ENCODE measurements at places on chromosomes 4 and X.

DNA sequence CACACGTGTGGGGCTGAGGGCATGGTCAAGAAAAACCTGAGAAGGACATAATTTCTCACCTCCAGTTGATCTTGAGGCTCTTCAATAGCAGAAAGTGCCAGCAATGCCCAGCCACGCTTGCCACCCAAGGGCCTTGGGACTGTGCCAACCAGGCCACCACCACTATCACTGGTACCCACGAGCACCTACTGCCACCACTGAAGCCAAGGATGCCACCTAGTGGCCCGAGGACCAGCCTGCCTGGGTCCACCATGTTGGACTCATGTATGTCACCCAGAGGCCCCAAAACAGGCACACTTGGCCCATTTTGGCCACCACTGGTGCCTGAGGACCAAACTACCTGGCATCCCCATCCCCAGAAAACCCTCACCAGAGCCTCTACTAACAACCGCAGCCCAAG lies 191.8 kb downstream of the ADAM29 start:
- peak; percentile 65 for DNase-seq

- peak; percentile 81 for DNase-seq
These were observed 4.8 kb downstream of the PDGFRA start for GRCh38 chr4:54233697-54234496.

- no peak for DNase-seq
These were observed 16.9 kb downstream of the WDR1 start for GRCh38 chr4:10099499-10100325.

- DNase-seq = no peak
These were observed 31.1 kb downstream of the METTL14 start for GRCh38 chr4:118716304-118716703.

DNA sequence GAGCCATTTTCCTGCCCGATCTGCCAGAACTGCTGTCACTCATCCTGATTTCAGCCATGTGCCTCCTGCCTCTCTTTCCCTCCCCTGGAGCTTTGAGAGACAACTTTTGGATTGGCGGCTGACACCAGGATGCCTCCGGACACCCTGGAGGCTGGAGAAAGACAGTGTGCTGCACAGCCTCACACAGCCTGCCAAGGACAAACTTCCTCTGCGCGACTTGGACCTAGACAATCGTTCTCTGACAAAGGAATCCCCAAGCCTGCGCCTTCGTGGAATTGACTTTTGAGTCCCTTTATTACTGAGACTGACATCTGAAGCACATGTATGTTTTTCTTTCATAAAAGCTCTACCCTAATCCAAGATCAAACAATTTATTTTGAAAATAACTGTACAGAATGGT lies 10.8 kb upstream of the LDB2 start:
- no peak for DNase-seq

- DNase-seq = no peak
These were observed 140.1 kb downstream of the ANK2 start for GRCh38 chr4:113189546-113189945.

DNA sequence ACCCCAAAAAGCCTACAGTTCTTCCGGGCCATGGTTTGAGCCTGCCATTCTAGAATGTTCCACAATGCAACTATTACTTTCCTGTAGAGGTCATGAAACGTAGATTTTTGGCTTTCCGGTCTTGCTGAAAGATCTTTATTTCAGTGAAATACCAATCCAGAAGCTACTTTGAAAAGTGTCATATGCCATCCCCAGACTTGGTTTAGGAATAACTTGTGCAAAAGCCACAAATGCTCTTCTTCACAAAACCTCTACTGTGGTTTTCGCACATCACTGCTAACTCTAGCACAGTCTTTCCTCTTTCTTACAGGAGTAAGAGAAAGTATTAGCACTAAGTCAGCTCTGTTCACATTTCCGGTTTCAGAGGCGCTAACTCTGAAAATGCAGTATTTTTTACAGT lies 12.7 kb upstream of the CD40LG start:
- peak; percentile 63 for DNase-seq

GRCh38 chrX:13750204-13750603 lies 15.7 kb downstream of the OFD1 start:
- DNase-seq = peak; percentile 59

DNA sequence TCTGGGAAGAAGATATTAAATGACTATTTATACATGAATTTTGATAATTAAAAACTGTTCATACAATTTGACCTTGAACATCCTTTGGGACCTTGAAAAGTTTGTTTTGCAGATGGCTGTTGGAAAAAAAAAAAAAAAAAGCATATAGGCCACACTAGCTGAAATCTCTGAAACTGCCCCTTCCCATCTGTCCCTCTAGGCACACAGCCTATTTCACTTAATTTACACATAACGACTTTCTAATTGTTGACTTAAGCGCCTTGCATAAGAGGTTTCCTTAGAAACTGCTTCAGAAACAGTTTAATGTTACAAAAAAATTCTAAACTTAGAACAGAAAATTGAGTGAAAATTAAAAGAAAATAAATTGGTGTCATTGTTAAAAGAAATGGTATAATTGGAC lies 131.0 kb downstream of the COX18 start:
- DNase-seq = no peak

DNA sequence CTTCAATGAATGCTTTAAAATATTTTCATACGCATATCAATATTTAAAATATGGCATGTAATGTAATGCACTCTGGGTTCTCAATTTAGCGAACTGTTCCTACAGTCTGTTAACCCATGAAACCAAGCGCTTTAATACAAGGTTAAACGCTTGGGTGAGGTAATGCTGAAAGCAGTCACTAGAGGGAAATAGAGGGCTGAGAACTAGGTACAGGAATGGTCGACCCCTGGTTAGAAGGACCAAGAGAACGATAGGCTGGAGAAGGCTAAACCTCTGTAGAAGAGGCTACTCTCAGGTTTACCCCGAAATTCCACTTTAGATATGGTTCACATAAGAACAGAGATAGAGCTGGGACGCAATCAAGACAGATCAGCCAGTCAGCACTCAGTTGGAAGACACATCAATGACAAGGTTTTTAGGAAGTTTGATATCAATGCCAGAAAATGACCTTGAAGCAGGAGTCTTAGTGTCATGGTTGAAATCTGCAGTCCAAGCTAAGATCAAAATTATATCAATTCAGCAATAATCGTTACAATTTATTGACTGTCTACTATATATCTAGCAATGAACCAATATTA lies 26.9 kb downstream of the ARSJ start:
- peak; percentile 64 for DNase-seq

DNA sequence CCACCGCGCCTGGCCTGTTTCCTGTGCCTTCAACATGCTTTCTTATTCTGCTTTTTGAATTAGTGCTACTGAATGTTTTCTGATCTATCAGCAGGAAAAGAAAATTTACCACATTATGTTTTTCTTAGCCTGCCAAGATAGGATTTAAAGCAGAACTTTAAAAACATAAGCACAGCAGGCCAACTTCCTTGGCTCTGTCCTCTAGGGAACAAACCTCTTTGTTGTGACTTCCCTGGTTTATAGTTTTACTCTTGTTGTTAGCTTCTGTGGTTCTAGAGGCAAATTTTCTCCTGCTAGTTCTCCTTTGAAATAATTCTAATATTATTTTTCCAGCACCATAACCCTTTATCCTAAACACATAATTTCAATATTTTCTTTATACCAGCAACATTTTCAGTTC lies 605.1 kb downstream of the ADGRL3 start:
- no peak for DNase-seq

DNA sequence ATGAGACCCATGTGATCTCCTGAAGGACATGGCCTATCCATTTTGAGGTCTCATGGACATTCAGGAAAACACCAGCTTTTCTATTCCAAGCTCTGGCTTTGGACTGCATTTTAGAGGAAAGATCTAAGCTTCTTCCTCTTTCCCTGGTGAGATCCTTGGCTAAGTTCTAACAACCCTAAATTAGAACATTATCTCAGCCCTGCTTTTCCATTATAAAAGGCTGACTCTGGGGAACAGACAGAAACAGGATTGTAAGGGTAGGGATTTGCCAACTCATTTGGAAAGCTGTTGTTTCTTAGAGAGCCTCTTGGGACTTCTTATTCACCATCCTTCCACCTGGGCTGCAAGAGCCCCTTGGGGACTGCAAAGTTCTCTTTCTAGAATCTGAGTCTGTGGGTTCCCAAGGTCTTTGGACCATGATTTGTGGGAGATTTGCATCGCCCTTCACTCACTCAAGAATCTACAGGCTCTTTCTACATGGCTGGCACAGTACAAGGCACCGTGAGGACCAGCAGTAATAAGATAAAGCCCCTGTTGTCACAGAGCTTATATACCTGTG lies 146.9 kb downstream of the FNIP2 start:
- peak; percentile 7 for DNase-seq

DNA sequence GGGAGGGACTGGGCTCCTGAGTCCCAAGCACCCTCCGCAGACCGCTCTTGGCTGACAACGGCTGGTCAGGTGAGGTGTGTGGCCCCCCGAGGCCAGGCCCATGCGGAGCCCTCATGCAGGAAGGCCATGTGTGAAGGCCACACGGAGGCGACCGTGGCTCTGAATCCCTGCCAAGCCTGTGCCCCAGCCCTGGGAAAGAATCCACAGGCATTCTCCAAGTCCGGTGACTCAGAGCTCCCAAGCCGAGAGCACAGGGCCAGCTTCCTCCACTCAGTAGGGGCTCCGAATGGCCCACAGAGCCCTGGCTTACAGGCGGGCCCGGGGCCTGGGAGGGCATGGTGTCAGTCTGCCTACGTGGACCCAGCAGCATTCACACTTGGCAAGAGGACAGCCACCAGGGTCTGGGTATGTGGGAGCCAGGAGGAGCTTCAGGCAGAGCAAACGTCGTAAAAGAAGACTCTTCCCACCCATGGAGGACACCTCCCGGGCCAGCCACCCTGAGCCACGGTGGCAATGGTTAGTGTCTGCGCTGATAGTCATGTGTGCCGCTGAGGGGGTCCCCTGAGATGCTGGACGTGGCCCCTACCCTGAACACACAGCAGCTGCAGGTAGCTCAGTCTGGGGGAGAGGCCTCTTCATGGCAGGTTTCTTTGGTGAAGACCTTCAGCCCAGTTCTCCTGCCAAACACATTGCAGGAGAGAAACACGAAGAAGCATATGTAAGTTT lies 105.7 kb downstream of the PSAPL1 start:
- no peak for DNase-seq

GRCh38 chrX:155880586-155881157 lies 473 bp upstream of the VAMP7 start:
- DNase-seq = no peak

DNA sequence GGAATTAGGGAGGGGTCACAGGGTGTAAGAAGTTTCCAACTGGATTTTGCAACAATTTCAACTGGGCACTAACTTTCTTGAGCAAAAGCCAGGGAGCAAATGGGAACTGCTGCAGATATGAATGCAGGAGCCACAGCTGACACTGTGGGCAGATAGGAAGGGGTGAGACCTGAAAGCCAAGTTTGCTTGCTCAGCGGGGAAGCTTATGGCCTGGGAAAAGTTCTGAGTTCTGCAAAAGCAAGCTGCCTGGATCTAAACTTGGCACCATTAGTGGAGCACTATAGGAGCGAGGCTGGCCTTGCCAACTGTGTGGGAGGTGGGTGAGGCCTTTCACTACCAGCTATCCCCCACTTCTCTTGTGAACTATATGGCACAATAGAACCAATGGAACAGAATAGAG lies 11.1 kb downstream of the CYSLTR1 start:
- no peak for DNase-seq

- DNase-seq = no peak
These were observed 119.5 kb upstream of the CHRDL1 start for GRCh38 chrX:110915111-110915510.

Data from GM12865 (cell line).